ENCODE measurements at places on chromosomes 1 and 21.

DNA sequence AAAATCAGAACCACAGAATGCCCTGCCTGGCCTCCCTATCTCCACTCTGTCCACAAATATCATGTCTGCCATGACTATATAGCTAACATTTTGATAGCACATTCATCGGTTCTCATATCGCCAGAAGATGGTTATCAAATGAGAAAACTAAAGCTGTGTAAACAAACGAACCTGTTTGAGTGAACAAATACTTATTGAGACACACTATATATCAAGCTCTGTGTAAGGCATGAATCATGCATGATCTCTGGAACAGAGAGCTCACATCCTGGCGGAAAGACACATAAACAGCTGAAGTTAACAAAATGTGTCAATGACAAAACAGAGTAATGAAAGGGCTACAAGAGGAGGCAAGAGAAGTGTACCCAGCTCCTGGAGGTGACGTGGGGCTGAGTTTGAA lies 13.1 kb downstream of the KCND3 start:
- no peak for DNase-seq

GRCh38 chr21:41419921-41420862 lies 5.8 kb upstream of the MX1 start:
- peak; percentile 56 for DNase-seq

- DNase-seq, result no peak
These were observed 1.8 kb downstream of the GPR3 start for GRCh38 chr1:27394282-27394658.

DNA sequence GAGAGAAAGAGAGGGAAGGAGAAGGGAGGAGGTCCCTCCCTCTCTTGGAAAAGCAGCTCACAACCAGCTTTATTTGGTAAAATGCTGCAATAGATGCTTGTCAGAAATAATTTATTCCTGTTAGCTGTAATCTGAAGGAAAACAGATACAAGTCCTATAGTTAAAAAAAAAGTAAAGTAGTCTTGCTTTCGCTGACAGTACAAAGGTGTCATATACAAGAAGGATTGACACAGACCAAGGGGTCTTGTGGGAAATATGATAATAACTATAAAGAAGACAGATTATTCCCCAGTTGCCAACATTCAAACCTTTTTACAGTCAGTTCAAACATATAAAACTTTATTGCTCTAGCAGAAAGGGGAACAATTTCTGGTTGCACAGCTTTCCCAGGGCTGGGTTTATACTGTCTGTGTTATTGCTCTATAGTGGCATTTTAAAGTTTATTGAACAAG lies 145.0 kb downstream of the PBX1 start:
- DNase-seq, result no peak

- DNase-seq, result no peak
These were observed 1744.9 kb downstream of the NCAM2 start for GRCh38 chr21:22743085-22743484.
